ENCODE measurements at places on chromosomes 11 and 22.

DNA sequence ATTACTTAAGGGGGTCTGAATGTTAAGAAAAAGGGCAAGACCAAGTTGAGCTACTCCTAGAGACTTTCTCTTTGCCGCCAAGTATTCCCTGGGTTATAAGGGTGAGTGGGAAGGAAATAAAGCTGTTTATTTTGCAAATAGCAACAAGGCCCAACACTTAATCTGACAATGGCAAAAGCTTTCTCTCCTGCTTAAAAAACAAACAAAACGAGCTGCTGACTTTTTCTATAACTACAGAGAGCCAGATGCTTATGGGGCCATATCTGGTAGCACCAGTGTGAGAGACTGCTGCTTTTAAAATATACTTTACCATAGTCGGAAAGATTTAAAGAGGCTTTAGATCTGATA lies 2.3 kb upstream of the KDM2A start:
- DNase-seq = no peak

- DNase-seq = peak; percentile 66
Observed at GRCh38 chr22:30286813-30287647, 2.3 kb downstream of the CASTOR1 start.

DNA sequence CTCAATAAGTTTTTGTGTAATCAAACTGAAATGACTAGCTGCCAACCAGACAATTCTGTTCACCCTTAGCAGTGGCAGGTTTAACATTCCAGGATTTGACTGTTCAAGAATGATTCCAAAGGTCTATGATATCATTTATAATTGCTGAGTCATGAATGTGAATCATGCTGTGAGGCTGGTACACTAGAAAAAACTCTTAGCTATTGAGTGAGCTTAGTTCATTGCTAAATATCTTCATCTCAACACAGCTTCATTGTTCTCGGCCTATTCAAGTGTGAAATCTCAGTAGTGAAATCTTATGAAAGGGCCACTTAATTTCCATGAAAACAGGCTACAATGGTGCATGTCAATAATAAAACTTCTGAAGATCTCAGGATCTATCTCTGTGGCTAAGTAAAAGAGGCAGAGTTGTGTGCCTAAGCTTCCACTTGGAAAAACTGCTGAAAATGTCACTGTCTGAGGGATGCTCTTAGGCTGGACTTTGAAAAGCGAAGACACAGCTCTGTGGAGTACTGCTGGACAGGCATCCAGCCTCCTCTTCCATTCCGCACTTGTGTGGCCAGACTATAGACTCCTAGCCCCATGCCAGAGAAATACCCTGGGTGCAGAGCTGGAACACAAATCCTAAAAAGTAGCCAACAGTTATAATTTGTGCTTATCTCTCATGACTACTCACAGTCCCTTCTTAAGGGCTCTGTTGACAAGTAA lies 12.8 kb downstream of the AQP11 start:
- DNase-seq = no peak

DNA sequence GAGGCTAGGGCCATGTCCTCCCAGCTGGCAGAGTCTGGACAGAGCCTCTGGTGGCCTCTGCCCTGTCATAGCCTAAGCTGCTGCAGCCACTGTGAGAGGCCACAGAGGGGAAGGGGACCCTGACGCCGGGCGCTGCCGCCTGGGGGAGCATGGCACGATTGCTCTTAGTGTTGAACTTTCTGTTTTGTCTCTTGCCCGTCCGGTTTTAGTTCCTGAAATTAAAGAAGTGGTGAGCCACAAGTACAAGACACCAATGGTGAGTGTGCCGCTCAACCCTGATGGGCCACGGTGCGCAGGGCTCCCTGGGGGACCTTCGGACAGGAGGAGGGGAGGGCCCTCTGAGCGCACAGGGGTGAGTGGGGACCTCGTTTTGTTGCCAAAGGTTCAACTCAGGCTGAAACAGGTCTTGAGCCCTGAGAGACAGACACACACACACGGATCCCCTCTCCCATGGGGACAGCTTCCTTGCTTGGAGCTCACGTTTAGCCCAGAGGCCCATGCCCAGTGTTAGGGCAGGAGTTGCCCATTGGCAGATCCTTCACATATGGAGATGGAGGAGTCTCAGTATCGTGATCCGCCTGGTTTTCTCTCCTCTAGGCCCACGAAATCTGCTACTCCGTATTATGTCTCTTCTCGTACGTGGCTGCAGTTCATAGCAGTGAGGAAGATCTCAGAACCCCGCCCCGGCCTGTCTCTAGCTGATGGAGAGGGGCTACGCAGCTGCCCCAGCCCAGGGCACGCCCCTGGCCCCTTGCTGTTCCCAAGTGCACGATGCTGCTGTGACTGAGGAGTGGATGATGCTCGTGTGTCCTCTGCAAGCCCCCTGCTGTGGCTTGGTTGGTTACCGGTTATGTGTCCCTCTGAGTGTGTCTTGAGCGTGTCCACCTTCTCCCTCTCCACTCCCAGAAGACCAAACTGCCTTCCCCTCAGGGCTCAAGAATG lies 23.8 kb downstream of the MYBPC3 start:
- no peak for DNase-seq

DNA sequence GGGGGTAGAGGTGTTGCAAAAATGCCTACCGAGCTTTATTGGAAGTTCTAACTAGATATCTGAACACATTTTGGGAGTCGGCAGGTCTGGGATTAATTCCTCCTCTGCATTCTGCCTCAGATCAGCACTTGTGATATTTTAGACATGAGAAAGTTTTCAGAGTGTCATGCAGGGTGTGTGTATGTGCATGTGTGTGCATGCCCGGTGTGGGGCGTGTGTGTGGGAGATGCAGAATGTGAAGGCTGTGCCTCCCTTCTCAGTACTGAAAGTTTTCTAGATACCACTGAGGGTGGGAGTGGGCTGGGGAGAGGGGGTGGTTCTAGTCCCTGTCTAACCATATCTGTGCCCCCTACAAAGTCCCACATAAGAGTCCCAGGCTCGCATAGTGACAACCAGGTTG lies 180.0 kb upstream of the NTM start:
- DNase-seq = no peak

DNA sequence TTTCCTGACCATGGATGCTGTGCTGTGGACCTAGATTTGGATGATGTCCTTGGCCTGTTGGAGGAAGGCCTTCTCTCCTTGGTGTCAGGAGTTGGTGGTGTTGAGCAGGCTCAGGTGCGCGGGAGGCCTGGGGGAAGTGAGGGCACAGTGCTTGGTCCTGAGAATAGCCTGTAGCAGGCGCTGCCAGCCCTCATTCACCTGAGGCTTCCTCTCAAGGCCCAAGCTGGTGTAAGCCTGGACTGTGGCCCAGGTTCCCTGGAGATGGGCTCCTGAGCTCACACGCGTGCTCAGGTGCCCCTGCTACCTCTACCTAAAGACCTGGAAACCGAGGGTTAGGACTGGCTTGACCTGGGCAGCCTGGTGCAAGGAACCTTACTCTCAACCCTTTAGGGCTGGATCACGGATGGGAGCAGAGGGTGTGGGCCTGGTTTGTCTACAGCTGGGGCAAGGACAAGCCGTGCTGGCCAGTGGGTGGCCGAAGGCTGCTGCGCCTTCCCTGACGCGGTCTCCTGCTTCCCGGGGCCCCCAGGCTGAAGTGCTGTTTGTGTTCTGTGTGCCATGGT lies 7.8 kb upstream of the GRAMD4 start:
- no peak for DNase-seq

GRCh38 chr11:107956543-107956942 lies 28.3 kb downstream of the RAB39A start:
- no peak for DNase-seq

GRCh38 chr11:72805216-72805615 lies 9.0 kb upstream of the ATG16L2 start:
- no peak for DNase-seq

DNA sequence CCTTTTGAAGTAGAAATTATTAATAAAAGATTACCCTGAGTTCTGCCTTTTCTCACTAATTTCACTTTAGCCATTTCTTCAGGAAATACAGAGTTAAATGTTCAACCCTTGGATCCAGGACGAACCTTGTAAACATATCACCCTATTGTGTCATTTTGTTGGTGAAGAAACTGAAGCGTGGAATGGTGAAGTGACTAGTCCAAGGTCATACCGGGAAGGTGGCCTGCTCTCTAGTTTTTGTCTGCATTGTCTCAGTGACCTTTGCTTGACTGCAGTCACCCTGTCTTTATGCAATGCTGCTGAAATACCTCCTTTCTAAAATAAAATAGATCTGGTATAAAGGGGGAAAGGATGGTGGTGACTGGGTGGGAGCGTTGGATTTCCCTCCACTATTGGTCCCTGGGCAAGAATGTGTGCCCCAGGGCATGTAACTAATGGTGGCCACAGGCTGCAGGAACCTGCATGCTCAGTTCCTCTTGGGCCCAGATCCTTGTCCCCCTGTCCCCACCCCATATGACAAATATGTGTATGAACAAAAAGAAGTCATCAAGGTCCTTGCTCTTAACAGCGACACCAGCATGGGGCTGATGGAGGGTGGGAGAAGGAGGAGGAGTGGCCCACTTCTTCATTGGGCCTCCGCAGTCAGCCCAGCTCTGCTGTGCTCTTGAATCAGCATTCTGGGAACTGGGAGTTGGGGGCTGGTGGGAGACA lies 977 bp upstream of the SORL1-AS1 start:
- no peak for DNase-seq

DNA sequence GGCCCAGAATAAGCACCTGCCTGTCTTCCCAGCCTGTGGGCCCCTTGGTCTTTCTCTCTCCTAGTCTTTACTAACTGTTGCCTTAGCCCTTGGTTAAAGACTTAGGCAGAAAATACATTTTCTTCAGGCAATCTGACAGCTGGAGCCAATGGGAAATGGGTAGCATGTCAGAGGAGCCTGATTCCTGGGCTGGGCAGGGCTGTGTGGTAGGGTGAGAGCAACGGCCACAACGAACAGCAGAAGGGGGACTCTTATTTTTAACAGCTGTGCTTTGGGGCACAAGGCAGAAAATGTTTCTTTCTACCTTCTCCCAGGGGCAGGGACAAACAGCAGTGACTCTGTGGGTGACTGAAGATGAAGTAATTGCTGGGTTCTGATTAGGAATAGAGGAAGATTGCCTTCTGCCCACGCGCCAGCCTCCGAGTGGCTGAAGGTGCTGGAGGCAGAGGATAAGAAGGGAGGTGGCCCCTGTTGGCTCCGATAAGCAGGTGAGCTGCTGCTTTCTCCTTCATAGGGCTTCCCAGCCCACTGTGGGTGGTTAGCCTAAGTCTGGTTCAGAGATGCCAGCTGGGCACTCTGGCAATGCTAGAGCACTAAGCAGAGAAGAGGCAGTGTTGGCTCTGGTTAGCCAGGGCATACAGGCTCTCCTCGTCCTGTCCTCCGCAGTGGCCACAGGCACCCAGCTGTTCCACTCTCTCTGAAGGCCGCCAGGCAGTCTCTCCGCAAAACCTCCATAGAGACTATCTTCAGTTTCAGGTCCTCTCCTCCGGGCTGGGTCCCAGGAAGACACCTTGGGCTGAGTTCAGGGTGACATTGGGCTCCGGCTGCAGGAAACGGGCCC lies 1.5 kb downstream of the YPEL4 start:
- no peak for DNase-seq

- DNase-seq = no peak
Observed at GRCh38 chr11:129457321-129457720, 81.7 kb downstream of the BARX2 start.

DNA sequence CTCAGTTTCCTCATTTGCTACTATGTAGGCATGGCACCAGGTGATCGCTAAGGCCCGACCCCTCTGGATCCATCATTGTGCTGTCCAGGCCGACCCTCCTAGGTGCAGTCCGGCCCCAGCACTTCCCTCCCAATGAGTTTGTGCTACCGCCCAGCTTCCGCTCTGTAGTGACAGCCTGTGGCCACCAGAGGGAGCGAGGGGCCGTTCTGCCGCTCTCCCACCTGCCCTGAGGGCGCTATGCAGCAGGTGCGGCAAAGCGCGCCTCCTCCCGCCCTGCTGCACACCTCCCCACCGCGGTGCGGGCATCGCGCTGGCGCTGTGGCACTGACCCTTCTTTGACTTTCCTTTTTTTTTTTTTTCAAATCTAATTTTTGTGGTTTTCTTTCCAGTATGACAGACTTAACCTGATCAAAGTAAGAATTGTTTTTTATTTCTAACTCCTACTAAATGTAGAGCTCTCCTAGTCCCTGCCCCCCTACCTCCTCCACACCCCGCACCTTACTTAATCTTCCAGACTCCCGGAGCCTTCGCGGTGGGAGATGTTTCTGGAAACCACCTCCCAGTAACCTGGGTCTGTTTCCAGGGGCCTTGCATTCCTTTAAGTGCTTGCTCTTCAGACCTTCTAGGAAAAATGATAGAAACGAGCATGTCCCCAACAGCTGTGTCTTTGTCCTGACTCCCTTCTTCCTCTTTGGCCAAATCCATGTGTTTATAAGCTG lies 73.7 kb downstream of the SCN3B start:
- DNase-seq = peak; percentile 26

DNA sequence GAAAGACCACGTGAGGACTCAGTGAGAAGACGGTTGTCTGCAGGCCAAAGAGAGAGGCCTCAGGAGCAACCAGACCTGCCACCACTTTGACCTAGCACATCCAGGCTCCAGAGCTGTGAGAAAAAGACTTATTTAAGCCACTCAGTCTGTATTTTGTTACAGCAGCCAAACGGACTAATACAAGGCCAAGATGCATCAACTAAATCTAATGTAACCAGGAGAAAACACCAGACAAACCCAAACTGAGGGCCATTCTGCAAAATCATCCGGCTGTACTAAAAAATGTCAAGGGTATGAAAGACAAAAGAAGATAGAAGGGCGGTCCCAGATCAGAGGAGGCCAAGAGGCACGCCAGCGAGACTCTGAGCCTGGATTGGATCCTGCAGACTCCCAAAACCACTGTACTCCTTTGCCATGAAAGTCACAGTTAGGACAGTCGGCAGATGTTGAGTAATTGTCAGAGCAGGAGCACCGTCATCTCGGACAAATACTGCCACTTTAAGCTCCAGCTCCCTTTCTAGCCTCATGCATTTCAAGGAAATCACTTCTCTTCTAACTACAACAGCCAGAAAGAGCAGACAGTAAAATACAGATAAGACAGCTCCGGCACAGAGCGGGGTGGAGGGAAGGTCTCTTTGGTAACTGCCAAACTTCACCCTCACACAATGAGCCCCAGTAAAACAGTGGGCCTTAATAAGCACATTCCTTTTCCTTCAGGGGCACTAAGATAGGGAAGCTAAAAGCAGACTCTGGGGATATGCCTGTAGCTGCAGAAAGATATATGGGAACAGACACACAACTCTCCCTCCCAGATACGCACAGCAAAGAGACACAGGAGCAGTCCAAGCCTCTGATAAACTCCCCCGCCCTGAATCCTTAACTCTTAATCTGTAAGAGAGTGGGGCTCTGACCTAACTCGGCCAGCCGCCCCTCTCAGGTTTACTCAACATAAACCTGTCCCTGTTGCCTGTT lies 3.5 kb upstream of the ZP1 start:
- no peak for DNase-seq

- peak; percentile 13 for DNase-seq
Observed at GRCh38 chr11:62842171-62842741, 2.9 kb upstream of the WDR74 start.

GRCh38 chr11:80155412-80156017 lies 714.7 kb upstream of the TENM4 start:
- DNase-seq = no peak

GRCh38 chr22:47618180-47619010 lies 855.9 kb downstream of the TBC1D22A start:
- DNase-seq = no peak

Measured in stimulated activated CD8-positive, alpha-beta memory T cell treated with anti-CD3 and anti-CD28 coated beads, Interleukin-15, amount 100 ng/mL, for 4 hours (primary cell).